SK-N-MC (cell line): ENCODE measurements at places on chromosomes 2 and 18.

GRCh38 chr2:102925003-102925402, 163.2 kb downstream of the TMEM182 start:
- no peak for DNase-seq

- no peak for DNase-seq
Measured at GRCh38 chr2:69322631-69323030, 64.4 kb downstream of the GFPT1 start.

GRCh38 chr2:54103454-54104314, 11.7 kb upstream of the ACYP2 start:
- DNase-seq, result no peak

DNA sequence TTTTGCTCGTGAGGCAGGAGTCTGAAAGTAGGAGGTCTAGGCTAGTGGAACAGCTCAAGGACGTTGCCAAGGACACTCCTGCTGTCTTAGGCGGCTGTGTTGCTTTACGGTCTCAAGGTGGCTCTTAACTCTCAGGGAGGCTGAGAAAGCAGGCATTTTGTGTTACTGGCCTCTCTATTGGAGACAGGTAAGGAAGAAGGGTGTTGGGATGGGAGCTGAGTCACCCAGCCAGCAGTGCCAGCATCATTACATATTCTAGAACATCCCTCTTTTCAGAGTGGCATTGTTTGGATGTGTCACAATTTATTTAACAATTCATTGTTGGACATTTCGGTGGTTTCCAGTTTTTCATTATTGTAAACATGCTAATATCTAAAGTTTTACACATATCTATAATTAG, 30.8 kb upstream of the TMEM214 start:
- DNase-seq, result no peak

DNA sequence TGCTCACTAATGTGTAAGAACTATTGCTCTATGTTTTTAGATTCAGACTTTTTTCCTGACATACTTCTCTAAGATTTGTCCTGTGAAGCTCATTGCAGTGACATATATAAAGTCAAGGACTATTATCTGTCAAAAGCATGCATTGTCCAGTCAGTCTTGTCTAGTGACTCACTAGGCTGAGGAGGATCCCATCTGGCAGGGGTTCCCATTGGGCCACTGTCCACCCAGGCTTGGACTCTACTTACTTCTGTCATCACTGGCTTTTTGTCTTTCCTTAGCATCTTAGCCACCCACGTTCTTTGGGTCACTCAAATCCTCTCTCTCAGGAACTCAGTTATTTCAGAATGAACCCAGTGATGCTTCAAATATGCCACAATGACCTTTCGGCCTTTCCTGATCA, 132.6 kb upstream of the NABP1 start:
- DNase-seq, result no peak

DNA sequence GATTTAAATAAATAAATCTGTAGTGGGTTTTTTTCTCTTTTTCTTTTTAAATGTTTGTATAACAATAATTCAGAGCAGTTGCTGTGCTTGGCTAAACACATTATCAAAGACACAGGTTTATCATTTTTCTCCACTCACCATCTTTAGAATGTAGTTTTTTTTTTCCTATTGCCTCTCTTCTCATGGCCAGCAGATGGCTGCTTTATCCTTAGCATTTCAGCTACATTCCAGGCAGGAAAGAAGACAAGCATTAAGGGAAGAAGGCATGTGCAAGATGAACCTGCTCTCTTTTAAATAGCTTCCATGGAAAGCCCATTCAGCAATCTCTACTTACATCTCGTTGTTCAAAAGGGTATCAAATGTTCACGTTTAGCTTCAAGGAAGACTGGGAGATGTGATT, 42.6 kb downstream of the ARHGAP15 start:
- no peak for DNase-seq

GRCh38 chr18:65755616-65756015, 4.8 kb downstream of the CDH7 start:
- DNase-seq, result no peak

DNA sequence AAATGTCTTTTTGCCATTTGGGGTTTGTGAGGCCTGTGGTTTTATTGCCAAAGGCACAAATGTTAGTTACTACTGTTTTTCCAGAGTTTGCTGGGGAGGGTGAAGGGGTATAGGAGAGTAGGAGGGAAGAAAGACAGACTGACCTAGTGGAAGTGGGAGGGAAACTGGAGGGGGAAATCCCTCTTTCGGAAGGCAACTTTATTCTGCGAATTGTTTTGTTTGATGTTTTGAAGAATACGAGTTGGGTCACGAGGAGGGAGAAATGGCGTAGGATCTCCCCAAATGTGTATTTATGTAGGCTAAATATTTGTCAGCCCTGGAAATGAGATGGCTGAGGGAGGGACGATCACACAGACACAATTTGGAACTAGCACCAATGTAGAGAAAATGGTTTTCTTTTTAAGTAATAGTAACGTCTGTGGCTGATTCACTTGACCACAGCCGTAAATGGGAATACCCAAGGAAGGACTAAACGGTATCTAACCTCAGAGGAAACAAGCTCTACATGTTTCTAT, 172.3 kb downstream of the ICOS start:
- DNase-seq, result no peak

DNA sequence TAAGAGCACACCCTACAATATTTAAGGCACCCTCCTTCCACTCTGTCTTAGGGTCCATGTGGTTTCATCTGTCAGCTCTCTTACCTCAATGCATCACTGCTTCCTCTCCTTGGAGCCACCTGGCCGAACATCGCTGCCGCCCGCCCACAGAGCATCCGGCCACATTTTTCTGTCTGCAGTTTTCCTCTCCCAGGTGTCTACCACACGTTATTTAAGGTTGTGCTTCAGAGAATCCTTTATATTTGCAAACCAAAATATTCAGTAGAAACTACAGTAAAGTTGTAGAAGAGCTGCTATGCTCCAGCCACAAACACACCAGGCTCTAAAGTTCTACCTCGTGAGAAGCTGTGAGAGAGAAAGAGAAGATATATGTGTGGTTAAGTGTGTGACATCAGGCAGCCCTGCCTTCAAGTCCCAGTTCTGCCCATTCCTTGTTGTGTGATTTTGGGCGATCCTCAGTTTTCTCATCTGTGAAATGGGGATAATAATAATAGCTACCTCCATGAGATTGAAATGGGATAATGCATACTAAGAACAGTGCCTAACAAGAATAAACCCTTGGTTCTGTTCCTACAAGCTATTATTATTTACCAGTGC, 4.9 kb upstream of the STK17B start:
- no peak for DNase-seq

GRCh38 chr2:151246152-151246551, 15.5 kb downstream of the RBM43 start:
- DNase-seq, result no peak

DNA sequence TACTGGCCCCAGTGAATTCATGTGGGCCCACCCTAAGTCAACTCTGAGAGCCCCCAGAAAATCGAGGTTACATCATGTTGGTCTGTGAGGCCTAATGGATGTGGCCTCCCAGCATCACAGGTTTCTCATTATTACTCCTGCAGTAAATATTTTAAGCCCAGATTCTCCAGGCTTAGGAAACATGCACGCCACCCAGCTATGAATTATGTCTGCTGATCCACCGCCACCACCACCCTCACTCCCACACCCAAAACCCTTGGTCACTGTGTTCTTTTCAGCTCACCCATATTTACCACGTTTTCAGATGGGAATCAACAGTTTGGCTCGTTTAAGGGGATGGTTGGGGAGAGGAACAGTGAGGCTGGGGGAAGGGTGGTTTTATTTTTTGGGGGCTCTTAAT, 128.6 kb downstream of the NCK2 start:
- DNase-seq, result no peak

- no peak for DNase-seq
Measured at GRCh38 chr2:240424341-240425235, 10.9 kb upstream of the GPC1 start.

GRCh38 chr2:42918671-42919318, 126.4 kb upstream of the HAAO start:
- no peak for DNase-seq

GRCh38 chr2:13050764-13051163, 334.0 kb downstream of the TRIB2 start:
- no peak for DNase-seq

DNA sequence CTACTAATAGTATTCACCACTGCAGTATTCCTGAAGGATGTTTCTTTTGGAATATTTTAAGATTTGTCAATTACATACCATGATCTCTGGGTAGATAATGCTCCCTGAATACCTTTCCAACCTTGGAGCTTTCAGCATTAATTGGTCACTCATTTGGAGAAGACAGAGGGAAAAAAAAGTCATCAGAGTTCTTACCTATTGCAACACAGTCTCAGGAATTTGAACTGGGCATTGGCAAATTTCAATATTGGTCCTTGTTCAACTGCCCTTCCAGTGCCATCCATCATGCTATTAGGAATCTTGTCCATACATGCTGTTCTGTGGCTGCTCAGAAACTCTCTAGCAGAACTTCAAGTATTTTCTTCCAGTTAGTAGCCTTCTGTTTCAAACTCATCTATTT, 83.6 kb upstream of the KCNJ3 start:
- DNase-seq, result no peak

DNA sequence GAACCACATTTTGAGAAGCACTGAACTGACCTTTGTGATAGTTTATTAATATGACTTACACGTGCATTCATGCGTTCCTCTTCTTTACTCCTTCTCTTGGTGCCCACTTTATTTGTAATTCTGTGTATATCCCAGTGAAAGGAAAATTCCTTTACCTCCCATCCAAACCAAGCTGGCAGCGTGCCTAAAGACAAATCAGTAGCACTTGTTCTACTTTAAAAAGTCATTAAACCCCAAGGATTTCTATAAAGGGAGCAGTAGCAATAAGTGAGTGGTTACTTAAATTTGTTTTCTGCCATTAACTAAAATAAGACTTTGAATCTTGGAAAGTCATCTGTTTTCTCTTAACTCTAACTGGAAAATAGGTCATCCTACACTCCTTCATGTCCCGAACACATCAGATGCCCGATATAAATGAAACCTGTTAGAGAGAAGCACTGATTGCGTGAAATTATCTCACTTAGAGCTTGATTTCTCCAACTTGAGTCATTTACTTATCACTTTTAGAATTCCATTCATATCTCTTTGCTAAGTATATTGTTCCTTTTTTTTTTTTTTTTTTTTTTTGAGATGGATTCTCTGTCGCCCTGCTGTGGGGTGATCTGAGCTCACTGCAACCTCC, 10.7 kb downstream of the PIK3C3 start:
- DNase-seq, result no peak

- no peak for DNase-seq
Measured at GRCh38 chr2:227592694-227593387, 5.9 kb upstream of the SCYGR2 start.

GRCh38 chr2:70785137-70785911, 5.1 kb downstream of the FIGLA start:
- DNase-seq, result no peak

- no peak for DNase-seq
Measured at GRCh38 chr2:166373951-166374350, 1.8 kb downstream of the SCN9A start.

DNA sequence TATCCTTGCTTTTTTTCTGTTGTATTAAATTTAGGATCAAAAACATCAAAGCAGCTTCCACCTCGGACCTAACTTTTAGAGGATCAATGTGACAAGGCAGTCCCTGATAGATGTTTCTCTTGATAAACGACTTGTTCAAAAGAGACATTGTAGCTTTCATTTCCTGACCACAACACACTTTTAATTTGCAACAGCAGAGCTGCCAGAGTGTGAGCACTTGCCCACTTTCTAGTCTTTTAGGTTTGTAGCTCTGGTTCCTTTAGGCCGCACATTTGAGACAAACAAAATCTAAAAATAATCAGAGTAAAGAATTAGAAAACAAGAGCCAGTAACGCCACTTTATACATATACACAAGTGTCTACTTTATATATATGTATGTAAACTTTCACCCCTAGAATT, 3.1 kb downstream of the FIGN start:
- no peak for DNase-seq

GRCh38 chr18:26697186-26697884, 149.0 kb upstream of the KCTD1 start:
- no peak for DNase-seq

DNA sequence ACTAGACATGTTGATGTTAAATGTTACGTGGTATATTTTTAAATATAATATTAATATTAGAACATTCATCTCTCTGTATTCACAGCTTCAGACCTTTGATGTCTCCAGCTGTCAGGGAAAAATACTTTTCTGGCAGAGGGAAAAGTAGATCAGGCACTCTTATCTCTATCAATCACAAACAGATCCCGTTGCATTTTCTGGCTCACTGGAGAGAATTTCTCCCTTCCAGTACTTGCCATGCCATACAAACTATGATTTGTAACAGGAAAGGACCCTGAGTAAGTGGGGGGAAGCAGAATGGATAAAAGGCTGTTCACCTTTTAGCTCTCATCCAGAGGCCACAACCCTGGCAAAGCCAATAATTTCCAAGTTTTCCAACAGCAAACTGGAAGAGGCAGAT, 158.0 kb downstream of the TCF4 start:
- DNase-seq, result no peak

DNA sequence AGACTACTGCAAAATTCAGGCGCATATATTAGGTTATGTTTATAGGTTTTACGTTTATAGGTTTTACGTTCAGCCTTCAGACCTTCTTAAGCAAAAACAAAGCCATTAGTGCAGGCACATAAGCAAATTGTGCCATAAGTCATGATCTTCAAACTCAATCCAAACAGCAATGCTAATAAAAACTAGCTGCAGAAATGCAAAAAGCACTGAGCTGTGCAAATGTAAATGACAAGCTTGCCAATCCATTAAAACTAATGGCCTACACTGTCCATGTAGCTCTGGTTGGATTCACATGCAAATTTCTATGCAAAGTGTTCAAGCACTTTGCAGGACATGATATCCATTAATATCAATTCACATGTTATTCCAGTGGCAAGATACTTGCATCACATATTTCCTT, 50.9 kb downstream of the LRPPRC start:
- no peak for DNase-seq

GRCh38 chr2:132595693-132596092, 74.3 kb downstream of the LYPD1 start:
- no peak for DNase-seq

- DNase-seq, result no peak
Measured at GRCh38 chr2:7809640-7810039, 872.2 kb upstream of the ID2 start.

DNA sequence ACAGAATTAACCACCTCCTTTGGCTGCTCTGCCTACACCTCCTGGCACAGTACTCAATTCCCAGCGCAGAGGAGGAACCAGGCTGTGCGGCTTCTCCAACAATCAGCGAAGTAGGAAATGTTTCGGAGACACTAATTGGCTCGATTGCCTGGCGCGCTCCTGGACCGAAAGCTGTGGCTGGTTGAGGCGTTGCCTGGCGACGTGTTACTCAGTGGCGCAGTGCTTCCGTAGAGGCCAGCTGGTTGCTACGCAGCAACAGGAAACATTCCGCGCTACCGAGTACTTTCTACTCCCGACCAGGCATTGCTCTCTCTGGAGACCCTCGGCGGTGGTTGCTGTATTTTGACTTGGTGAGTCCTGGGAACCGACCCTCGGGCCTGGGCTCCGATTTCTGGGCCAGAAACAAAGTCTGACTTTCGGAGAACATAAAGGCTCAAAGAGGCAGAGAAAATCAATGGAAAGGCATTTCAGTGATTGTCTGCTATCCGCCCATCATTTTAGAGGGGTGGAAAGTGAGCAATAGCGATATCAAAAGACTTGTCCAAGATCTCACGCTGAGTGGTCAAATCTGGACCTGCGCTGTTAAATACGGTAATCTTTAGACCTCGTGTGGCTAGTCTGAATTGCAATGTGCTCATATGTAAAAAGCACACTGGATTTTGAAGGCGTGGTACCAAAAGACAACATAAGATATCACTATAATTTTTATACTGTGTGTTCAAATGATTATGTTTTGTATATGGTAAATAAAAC, at the start of gene DNAH6:
Gene DNAH6, plus strand, starts transcription at position 265 of the 753 bp plus-strand sequence. CDS start 1,329 bp downstream, outside the sequence.
- peak; percentile 61 for DNase-seq

GRCh38 chr2:104378853-104379374, 475.0 kb upstream of the POU3F3 start:
- DNase-seq, result peak; percentile 22
